ENCODE measurements at places on chromosomes 1 and 21. TPM values are rescaled to one million over a fixed set of nuclear protein-coding genes. Genes with fewer than 3 reads are reported as not detected.

The TINAGL1 gene
- 99.8 TPM for total RNA-seq

The RASSF5 gene
- total RNA-seq: 4.1 TPM

The LEFTY1 gene
- not detected for total RNA-seq

The NHLH1 gene
- not detected for total RNA-seq

The GBP7 gene
- total RNA-seq: not detected

The TACSTD2 gene
- total RNA-seq: 0.36 TPM

The SGIP1 gene
- total RNA-seq: 2.1 TPM

The PLA2G2C gene
- total RNA-seq: not detected

The HRNR gene
- total RNA-seq: not detected

All from fibroblast of the aortic adventitia (primary cell).